ENCODE measurements at places on chromosomes 6 and 20.

- no peak for DNase-seq
Observed at GRCh38 chr6:30175765-30176164, 12.4 kb downstream of the TRIM15 start.

DNA sequence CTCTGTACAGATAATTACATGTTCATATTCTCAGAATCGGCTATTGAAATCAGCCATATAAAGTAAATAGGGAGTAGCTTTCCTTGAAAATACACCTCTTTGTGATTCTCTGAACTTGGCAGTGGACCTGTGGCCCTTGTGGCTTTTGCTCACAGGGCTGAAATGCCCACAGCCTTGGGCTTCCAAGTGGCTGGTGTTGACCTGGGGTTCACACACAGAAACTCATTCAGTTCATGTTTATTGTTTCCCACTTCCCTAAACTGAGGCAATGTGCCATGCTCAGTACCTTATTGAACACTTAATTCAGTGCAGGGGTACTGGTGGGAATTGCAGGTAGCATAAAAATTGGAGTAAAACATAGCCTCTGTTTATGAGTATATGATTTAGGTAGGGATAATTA is 19.1 kb upstream of the TULP4 start:
- no peak for DNase-seq

DNA sequence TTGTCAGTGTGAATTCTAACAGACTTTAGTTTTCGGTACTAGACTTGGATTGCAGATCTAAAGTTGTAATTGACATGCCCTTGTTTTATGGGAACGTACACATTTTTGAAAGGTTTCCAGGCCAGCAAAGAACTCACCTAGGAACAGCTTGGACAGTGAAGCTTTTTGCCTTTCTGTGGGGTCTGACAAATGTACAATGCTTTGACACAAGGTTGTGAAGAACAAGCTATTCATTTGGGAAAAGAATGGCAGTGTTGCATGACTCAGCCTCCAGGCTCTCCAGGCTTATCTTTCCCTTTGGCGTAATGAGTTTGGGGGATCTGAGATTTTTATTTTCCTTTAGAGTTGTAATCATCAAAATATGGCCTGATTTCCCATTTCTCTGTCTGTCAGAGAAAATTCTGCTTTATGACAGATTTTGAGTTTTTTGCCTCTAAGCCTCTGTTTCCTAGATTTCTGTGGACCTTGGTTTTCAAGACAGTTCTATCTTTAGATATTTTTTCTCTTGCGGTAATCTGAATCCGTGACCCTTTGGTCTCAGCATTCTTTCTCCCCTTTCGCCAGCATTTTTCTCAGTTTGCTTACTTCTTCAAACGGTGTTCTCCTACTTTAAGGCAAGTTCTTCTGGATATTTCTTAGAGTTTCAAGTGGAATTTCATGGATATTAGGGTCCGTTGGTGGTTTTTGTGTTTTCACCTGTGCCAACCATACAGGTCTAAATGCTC is 221.0 kb downstream of the ADGB start:
- no peak for DNase-seq

DNA sequence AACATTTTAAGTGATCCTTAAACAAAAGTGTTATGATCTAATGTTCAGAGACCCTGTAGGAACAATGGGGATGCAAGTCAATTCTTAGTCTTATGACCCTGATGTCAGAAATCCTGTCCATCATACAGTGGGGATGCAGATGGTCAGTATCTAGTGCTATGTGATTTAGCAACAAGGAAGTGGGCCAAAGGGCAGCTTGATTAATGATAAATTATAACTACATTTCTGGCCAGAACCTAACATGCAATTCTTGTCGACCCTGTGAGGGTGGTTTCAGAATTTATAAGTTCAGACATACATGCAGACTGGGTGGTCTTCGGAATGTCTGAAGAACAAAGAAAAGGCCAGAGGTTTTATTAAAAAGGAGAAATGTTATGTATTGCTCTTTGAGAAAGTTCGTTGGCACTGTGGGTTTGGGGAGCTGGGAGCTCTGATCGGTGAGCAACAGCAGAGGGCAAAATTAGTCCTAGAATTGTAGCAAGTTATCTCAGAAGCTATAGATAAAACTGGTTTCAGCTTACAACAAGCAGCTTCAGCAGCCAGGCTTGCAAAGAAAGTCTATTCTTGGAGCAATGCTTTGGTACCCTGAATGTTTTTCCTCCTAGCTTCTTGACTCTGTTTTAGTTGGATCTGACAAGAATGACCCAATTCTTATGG is 50.8 kb downstream of the RPF2 start:
- DNase-seq, result no peak

DNA sequence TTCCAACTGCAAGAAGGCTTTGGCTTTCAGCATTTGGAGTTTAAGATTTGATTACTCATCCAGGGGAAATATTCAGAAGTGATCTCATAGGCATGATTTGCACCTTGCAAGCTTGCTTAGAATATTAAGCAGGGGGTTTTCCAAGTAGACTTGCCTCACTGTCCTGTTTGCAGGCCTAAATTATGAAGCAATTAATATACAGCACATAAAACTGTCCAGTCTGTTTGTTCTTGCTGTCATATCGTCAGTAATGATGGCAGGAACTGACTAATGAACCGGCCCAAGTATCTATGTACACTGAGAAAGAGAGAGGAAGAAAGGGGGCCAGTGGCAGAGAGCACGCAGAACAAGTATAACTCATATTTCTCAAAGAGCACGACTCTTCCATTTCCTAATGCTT is 212.5 kb upstream of the SUPT3H start:
- no peak for DNase-seq

- no peak for DNase-seq
Observed at GRCh38 chr6:63213325-63213724, 2.1 kb downstream of the FKBP1C start.

DNA sequence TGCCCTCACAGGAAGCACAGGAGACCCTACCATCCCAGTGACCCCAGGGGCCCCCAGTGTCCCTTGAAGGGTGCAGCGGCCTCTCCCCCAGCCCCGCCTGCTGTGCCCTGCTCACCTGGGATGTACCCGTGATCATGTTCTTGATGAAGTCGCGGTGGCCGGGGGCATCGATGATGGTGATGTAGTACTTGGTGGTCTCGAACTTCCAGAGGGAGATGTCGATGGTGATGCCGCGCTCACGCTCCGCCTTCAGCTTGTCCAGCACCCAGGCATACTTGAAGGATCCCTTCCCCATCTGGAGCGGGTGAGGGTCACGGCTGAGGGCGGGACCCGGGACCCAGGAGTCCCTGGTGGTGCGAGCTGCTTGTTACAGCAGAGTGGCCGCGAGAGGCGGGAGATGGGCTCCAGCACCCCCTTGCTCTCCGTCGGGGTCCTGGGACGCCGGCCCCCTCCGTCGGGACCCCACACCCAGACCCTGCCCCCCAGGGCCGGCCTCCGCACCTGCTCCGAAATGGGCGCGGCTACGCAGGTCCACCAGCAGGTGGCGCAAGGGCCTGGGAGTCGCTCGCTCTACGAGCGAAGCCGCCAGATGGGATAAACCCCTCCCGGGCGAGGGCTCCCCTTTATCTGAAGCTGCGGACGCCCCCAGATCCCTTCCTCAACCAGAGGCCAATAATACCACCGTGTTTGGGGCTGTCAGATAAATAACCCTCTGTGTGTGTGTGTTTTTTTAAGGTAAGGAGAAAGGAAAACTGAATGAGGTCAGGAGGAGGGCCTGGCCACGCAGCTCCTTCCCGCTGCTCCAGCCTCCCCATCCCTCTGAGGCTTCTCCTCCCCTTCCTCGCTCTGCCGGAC is 2.9 kb downstream of the EEF1A2 start:
- no peak for DNase-seq

DNA sequence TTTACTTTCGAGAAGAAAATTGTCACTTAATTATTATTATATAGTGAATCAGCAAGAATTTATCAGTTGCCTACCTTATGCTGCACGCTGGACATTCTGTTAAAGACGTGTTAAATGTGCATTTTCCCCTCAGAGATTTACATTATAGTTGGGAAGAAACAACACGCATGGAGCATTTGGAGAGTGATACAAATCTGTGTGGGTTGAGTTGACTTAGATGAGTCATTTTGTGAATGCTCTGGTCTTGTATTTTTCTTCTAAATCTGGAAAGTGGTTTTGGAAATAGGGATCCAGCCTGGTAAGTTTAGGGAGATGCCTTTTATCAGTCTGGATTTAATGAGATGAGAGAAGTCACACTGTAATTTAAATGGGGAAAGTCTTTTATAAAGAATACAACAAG is 24.0 kb upstream of the SMIM26 start:
- DNase-seq, result no peak

GRCh38 chr6:9398071-9398766 is 962.9 kb upstream of the SLC35B3 start:
- no peak for DNase-seq

DNA sequence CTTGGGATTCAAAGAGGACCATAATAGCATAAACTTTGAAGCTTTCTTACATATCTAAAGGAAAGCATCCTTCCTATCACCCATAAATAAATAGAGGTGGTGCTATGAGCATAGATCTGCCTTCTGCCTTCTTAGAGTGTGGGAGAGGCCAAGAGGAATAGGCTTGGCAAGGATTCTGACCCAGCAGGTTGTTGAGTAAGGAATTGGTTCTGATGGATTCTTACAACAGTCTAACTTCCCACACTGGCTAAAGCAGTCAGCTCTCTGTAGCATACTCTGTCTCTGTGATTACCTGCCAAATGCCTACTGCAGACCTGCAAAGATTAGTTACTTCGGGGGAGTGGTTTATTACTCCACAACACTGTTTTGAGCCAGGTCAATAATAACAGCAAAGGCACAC is 198.0 kb upstream of the RAB32 start:
- DNase-seq, result no peak

- DNase-seq, result no peak
Observed at GRCh38 chr6:18053555-18054445, 66.4 kb upstream of the KIF13A start.

- DNase-seq, result no peak
Observed at GRCh38 chr6:44045672-44046015, 81.6 kb downstream of the MRPL14 start.

- no peak for DNase-seq
Observed at GRCh38 chr6:158501360-158502262, 58.3 kb upstream of the TMEM181 start.

DNA sequence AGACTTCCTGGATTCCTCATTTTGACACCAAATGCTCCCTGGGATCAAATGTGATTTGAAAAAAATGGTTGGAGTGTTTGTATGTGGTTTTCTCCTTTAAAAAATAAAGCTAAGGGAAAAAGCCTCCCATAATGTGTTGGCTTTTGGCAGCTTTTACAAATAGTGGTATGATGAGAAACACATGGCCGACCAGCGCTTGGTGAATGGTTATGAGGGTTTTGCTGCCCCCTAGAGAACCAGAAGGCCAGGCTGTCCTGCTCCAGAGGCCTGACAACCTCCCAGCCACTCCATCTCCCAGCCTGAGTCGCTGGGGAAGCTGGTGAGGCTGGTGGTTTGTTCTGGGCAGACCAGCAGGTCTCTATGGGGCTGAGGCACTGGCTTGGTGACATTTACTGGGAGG is 69.3 kb downstream of the CLIC5 start:
- no peak for DNase-seq

- peak; percentile 87 for DNase-seq
Observed at GRCh38 chr20:57698116-57698866, 11.5 kb downstream of the PMEPA1 start.

GRCh38 chr20:1711826-1712601 is 54.4 kb upstream of the SIRPG start:
- DNase-seq, result no peak

- no peak for DNase-seq
Observed at GRCh38 chr20:1891263-1892118, 3.7 kb upstream of the SIRPA start.

- DNase-seq, result no peak
Observed at GRCh38 chr6:106539936-106540335, 89.4 kb downstream of the RTN4IP1 start.

- DNase-seq, result no peak
Observed at GRCh38 chr20:568673-569415, 25.3 kb upstream of the CSNK2A1 start.

DNA sequence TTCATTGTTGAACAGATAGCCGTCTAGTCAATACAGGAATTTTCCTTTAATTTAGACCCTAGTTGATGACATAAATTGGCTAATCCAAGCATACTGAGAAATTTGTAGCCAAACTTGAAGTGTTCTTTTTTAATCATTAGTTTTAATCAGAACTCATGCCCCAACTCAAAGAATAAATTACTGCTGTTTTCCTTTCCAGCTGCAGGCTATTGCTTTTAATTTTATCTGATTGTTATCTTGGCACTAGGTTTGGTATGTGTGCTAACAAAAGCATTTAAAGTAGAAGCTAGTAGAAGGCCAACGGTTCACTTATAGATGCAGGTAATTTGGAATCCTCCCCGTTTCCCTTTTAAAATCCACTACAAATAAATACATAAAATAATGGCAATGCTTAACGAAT is 188.5 kb downstream of the CD109 start:
- no peak for DNase-seq

Measured in T1000 (cell line).